ENCODE measurements at places on chromosomes 12 and 14.

DNA sequence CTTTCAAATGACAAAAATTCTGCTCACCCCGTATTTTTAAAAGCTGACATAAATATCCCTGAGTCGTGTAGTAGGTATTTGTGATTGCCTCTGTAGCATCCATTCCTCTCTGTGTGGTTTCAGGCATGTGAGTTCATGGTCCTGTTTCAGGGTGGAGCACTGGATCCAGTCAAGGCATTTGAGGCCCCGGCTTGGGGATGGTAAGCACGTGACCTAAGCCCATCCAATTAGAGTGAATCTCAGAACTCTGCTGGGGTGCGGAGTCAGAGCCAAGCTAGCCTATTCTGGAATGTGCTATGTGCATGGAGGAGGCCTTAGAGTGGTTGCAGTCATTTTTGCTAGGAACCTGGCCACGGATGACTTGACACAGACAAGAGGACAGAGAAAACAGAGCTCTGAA, 4.3 kb upstream of the CSRP2 start:
- peak; percentile 75 for DNase-seq

GRCh38 chr14:68621400-68622365, 171.2 kb downstream of the ZFP36L1 start:
- DNase-seq = no peak

- DNase-seq = no peak
These were observed 69.2 kb upstream of the OSBPL8 start for GRCh38 chr12:76628745-76629144.

- no peak for DNase-seq
These were observed 29.6 kb downstream of the P2RX4 start for GRCh38 chr12:121239351-121240061.

DNA sequence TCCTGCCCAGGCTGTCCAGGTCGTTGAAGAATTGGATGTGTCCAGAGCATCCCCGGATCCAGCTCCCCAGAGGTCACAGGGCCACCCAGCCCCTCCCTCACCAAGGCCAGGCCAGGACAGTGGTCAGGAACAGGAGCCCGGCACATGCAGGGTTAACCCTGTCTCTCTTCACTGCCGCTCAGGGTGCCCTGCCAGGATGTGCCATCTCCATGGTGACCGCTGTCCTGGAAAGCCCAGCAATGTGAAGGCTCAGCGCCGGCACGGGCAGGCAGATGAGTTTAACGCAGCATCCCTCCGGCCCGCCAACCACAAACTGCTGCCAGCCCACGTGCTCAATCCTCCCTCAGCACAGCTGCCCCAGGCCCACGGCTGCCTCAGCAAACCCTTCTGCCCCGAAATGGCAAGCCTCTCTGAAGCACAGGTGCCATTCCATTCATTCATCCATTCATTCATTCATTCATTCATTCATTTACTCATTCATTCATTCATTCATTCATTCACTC, 4.4 kb downstream of the TMEM179 start:
- DNase-seq = no peak

DNA sequence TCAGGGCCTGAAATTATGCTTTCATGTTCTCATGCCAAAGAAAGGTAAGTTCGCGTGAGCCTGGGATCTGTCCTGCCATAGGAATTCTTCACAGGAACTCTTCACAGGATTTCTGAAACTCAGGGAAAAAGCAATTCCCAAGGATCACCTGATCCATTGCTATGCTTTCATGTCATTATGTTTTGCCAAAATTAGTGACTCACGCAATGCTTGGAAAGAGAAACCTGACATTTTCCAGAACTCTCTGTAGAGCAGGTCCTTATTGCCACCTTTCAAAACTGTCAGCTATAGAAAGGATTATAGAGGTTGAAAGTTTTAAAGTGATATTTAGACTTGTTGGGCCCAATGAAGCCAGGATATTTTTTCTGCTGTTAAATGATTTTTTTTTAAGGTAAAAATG, 6.3 kb upstream of the KCNJ8 start:
- DNase-seq = no peak

GRCh38 chr12:131578828-131579470, 131.9 kb upstream of the SFSWAP start:
- DNase-seq = no peak

GRCh38 chr12:31316891-31317290, 9.1 kb downstream of the SINHCAF start:
- DNase-seq = no peak

DNA sequence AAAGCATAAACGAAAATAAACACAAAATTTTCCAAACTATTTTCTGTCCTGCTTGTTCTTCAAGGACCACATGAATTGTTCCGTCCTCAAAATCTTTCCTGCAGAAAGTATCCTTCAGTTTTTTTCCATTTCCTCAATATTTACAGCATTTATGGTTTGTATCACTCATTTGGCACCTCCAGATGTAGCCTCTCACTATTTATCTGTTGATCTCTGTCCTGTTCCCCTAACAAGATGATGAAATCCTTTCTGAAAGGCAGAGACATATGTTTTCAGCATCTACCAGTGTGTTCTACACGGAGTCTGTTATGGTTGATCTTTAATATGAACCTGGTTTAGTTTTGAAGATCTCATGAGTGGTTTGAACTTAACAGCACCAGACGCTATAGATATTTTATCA, 490.2 kb downstream of the NELL2 start:
- no peak for DNase-seq

GRCh38 chr12:132227782-132228475, 83.7 kb downstream of the NOC4L start:
- no peak for DNase-seq

DNA sequence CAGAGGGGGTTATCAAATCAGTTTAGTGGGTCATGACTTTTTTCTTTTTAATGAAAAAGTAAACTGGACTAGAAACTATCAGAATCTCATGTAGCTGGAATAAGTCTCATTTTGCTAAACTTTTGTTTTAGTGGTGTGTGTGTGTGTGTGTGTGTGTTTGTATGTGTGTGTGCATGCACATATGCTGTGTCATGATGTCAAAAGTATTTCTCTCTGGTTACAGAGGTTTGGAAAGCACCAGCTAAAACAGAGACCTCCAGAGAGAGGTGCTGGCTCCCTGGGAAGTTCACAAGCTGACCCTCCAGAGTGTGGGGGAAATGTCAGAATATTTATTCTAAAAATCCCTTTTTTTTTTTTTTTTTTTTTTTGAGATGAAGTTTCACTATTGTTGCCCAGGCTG, 114.7 kb downstream of the LGMN start:
- no peak for DNase-seq

GRCh38 chr14:77990337-77990736, 179.8 kb upstream of the NRXN3 start:
- no peak for DNase-seq

- DNase-seq = no peak
These were observed 180.8 kb downstream of the ADCK1 start for GRCh38 chr14:77980475-77981321.

DNA sequence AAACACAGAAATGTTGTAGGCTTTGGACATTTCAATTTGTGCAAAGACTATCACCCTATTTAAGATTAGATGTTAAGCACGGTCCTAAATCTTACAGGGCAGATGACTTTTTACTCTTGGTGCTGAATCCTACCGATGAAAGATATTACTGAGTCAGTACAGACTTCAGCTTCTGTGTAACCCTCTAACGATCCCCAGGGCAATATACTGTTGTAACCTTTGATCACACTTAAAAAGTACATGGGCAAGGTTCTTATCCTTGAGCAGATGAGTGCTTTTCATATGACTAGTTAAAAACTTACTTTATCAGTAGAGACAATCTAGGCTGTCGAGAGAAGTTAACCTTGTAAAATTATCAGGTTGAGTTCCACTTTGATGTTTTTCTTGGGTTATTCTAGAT, 22.5 kb downstream of the PDE3A start:
- DNase-seq = no peak

GRCh38 chr12:23482571-23482970, 466.9 kb downstream of the SOX5 start:
- DNase-seq = no peak

DNA sequence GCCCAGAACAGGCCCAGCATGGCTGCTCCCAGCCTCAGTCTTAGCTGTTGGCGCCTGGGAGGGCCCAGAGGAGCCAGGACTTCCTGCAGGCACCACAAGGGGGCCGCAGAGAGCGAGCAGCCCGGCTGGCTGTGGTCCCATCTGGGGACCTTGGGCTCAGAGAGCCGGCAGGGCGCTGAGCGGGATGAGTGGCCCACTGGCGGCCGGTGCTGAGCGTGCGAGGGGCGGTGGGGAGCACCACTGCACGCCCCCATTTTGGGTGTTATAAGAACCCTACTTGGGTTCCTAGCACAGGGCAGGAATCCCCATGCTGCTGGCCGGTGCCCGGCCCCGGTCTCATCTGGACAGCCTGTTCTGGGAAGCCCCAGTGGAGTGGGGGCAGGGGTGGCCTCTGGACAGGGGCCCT, 25.9 kb upstream of the CRIP2 start:
- DNase-seq = peak; percentile 13

GRCh38 chr12:72453550-72453949, 181.4 kb downstream of the TRHDE start:
- no peak for DNase-seq

- DNase-seq = peak; percentile 55
These were observed 195.3 kb upstream of the IGF1 start for GRCh38 chr12:102675672-102676071.

DNA sequence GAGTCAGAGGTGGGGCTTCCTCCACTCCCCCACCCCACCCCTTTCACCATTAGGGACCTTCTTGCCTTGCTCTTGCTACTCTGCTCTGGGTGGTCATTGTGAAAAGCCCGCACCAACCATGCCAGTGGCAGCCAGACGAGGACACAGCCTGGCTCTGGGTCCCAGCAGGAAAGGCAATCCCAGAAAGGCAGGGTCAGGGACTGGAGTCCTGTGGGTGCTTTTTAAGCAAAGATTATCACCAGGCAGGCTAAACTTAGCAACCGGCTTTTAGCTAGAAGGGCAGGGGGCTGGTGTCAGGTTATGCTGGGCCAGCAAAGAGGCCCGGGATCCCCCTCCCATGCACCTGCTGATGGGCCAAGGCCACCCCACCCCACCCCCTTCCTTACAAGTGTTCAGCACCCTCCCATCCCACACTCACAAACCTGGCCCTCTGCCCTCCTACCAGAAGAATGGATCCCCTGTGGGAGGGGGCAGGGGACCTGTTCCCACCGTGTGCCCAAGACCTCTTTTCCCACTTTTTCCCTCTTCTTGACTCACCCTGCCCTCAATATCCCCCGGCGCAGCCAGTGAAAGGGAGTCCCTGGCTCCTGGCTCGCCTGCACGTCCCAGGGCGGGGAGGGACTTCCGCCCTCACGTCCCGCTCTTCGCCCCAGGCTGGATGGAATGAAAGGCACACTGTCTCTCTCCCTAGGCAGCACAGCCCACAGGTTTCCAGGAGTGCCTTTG, 1.2 kb upstream of the GAPDH start:
- DNase-seq = no peak

GRCh38 chr12:132838410-132839080, 9.9 kb upstream of the GOLGA3 start:
- DNase-seq = no peak

DNA sequence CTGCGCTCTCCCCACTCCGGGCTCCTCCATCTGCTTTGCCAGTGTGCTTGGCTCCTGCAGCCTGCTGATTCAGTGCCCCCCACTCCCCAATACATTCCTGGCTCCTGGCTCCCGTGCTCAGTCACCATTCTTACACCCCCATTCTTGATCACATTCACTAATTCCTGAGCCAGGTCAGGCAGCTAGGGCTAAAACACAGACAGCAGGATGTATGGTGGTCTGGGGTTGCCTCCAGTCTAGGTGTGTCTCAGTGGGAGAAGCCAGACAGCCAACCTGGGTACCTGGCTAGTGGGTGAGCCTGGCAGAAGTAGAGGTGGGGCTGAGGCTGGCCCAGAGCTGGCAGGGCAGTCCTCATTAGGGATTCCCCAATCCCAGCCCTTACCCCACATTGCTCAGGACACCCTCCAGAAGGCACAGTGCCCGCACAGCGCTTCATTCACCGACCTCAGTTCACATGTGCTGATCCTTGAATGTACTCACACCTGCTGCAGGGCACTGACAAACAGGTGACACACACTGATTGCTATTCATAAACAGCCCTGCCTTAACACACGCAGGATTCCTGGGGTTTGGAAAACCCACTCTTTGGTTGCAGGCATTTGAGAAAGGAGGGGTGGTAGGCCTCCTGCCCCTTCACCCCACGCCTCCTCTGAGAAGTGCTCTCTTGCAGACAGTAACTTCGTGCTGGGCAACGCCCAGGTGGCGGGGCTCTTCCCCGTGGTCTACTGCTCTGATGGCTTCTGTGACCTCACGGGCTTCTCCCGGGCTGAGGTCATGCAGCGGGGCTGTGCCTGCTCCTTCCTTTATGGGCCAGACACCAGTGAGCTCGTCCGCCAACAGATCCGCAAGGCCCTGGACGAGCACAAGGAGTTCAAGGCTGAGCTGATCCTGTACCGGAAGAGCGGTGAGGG, 1.7 kb downstream of the KCNH3 start:
- DNase-seq = no peak

DNA sequence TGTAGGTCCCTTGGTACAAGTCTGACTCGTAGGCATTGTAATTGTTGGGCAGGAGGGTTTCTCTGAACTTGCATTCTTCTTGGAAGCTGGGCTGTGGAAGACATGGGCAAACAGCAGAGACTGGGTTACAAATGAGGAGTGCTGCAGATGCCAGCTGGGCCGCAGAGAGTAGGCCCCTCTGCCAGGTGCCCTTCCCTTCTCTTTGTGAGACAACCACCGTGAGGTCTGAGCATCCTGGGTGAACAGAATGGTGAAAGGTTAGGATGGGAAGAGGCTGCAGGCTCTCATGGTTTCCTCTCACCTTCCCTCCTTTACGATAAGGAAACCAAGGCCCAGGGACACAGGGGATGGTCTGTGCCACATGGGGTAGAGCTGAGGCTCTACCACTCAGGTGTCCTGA, 11.3 kb downstream of the FGF6 start:
- no peak for DNase-seq

DNA sequence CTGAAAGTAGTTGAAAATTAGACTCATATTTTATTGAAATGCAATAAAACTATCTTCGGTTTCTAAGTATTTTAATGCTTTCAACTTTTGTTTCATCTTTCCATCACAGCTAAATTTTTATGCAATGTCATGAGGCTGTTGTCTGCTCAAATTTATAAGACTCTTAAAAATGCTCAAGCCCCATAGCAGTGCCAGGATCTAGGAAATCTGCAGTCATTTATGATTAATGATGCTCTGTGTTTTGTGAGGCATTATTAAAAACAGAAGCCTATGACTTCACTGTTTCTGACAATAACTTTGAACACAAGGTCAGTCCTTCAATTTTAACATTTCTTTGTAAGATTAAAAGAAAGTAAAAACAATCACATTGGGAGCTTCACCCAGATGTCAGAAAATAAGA, 112.5 kb downstream of the ALX1 start:
- peak; percentile 8 for DNase-seq

- DNase-seq = no peak
These were observed 52.8 kb downstream of the PPFIBP1 start for GRCh38 chr12:27576667-27577347.

GRCh38 chr12:52740584-52740983, 36.6 kb downstream of the KRT76 start:
- DNase-seq = no peak

- DNase-seq = no peak
These were observed 128.4 kb upstream of the NCOR2 start for GRCh38 chr12:124695861-124696260.

GRCh38 chr12:46547421-46548354, 175.1 kb upstream of the SLC38A2 start:
- no peak for DNase-seq

Data from fibroblast of skin of left quadriceps (primary cell).